ENCODE measurements at places on chromosomes 3 and 15.

DNA sequence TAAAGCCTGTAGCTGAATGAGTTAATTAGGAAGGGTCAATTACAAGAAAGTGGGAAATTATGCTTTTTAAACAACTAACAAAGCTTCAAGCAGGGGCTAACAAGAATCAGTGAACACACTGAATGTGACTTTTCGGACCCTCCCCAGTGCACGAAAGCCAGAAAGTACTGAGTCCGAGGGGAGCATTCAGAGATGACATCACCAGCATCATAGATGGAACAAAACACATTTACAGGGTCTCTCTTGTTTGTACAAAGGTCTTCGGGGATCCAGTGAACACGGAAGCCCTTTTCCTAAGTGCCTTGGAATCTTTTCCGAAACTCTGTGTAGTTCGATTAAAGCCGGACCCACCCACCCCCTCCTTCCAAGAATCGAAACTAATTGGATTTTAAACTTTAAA lies 829 bp downstream of the DCP1A start:
- no peak for DNase-seq

DNA sequence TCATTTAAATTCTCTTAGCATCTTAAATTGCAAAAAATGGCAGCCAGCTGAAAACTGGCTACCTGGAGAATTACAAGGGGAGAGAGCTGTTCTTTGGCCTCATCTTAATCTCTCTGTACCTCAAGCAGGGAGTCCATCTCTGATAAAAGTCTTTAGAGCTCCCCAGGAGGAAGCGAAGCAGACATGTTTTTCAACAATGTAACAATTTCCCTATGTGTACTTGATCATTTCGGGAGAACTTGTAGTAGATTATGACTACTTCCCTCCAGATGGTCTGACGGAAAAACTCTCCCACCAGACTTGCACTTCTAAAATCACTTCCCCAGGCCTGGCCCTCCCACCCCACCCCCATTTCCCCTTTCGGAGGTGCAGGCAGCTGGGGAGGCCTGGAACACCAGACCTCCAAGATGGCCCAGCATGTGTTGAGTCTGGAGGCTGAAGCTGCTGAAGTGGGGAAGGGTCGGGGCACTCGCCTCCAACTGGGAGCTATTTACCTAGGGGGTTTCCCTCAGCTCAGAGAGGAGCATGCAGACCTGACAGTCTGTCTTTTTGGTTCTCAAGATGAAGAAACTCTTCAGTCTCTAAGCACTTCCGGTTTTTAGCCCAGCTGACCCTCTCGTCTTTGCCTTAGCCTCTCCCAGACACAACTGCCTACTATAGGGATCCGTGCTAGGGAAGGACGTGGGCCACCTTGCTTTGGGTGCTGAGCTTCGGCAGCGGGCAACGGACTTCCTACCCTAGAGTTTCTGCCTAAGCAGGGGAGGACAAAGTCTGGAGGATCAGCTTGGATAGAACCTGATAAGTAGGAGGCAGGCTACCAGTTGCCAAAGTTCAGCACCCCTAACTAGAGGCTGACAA lies 164.0 kb upstream of the TBL1XR1 start:
- peak; percentile 62 for DNase-seq

DNA sequence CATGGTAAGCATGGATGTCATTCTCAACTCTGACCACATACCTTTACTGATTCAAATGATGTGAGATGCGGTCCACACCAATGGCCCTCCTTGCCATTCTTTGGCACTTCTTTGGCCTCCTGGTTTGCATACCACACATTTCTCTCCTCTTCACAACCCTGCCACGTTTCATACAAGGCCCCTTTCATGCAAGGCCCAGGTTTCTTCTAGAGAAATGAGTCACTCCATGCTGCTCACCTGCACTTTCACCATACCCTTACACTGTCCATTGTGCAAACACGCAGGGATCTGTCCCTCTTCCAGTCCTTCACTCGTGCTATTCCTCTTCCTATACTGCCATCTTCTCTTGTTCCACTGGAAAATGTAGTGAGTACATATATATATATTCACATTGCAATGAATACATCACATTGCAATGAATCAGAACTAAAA lies 24.4 kb upstream of the SLC24A5 start:
- DNase-seq = no peak

DNA sequence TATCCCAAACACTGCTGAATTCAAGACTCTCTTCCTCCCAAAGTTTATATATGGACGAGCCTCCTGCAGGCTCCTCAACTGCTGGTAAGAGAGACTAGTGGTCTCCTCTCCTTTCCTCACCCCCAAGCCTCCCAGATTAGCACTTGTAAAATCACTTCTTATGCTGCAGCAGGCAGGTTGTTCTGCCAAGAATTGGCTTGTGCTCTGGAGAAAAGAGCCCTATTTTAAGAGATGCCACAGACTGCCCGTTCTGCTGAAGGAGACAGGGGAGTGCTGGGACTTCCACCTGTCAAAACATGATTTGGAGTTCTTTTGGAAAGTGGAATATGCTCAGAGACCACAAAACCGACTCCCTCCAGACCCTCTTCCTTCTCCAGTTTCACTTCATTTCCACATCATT lies 230.9 kb upstream of the EIF1B start:
- DNase-seq = no peak

- DNase-seq = peak; percentile 78
Measured at GRCh38 chr3:17091910-17092582, 207.3 kb downstream of the PLCL2 start.

DNA sequence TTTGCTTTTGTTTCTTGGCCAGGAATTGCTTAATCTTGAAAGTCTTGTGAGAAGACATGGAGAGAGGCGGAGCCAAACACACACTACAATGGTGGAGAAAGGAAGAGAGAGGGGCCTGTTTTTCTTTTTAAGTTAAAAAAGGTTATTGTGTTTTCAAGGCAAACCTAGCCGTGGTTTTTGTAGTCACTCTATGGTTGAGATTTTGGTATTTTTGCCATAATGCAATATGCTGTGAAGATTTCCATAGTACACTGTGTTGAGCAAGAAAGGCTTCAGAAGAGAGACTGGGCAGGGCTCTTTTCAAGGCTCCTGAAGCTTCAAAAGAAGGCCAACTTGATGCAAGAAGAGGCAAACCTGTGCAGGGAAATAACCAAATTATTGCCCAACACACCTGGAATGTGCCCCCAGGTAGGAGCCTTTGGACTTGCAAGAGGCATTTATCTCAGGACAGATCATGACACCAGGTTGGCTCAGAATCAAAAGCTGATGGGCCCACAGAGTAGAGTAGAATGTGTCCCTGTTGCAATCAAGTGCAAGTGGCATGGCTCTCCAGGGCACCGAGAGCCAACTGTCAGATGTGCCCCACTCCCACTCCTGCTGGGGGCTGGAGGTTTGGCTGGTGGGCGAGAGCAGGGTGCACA lies 22.1 kb downstream of the AMOTL2 start:
- DNase-seq = peak; percentile 19

DNA sequence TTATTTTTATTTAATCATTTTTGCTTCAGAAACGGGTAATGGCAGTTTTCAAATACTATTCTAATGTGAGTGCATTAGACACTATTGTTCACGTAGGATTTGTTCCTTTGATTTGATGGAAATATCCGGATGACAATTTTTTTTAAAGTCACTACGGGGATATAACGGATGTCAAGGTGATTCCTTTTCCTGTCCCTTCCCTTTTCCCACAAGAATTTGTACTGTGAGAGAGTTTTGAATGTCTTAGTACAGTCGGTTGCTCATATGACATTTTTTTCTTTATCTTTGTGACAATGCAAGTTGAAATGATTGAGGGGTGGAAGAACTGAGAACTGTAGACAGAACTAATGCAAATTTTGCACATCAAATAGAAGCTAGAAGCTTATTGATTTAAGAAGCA lies 209.5 kb downstream of the GRM7 start:
- no peak for DNase-seq

DNA sequence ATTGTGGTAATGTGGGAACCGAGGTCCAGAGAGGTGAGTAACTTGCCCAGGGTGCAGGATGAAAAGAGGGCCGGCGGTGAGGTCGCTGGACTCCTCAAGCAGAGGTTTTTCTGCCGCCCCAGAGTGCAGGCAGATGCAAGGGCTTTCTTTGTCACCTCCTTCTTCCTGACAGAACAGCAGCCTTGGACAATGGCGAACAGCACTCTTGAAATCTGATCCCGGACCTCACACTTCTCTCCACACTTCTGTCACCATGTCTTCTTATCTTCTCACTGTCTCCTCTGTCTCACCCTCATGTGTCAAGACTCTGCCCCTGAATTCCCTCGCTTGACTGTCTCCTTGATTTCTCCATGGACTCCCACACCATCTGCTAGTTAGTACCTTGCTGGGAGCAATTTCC lies 15.4 kb upstream of the VPS8 start:
- DNase-seq = no peak

DNA sequence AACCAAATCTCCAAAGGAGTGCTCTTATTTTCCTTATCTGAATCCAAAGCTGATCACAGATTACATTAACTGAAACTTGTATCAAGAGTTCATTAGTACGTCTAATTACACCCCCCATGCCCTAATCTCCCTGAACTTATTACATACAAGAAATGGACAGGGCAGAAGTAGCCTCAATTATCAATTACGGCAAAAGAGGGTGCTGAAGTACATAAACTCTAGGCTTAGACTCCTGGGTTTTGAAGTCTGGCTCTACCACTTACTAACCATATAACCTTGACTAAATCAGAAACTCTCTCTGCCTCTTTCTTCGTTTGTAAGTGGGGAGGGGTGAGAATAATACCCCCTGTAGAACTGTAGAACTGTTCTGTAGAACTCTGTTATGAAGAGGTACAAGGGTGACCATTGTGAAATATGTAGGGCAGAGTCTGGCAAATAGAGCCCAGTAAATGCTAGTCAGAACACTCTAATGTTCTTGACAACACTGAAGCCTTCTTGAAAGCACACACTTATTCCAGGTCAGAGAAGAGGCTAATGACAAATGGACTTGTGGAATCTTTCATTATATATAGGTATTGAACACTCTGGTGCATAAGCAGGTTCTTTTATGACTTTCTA lies 19.6 kb upstream of the OR5K4 start:
- no peak for DNase-seq

- peak; percentile 94 for DNase-seq
Measured at GRCh38 chr3:51937014-51937413, 4.7 kb downstream of the RRP9 start.
